ENCODE measurements at places on chromosomes 5 and 9. TPM values are rescaled to one million over a fixed set of nuclear protein-coding genes. Genes with fewer than 3 reads are reported as not detected.

DNA sequence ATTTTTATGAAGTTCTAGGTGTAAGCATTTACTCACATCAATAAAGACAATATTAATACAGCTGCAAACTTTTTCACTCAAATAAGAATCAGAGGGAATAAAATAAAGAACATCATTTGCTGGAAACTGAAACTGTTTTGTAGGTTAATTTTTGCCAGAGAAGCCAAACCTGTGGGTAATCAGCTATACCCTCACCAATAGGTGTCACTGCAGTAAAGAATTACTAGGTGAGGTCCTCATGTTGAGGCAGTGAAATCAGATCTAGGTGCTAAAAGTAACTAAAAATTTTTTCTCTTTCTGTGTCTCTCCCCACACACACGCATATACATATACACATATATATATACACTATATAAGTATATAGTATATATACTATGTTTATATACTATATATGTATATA lies 1016.3 kb upstream of the SEMA6A start:
- DNase-seq: peak; percentile 64

DNA sequence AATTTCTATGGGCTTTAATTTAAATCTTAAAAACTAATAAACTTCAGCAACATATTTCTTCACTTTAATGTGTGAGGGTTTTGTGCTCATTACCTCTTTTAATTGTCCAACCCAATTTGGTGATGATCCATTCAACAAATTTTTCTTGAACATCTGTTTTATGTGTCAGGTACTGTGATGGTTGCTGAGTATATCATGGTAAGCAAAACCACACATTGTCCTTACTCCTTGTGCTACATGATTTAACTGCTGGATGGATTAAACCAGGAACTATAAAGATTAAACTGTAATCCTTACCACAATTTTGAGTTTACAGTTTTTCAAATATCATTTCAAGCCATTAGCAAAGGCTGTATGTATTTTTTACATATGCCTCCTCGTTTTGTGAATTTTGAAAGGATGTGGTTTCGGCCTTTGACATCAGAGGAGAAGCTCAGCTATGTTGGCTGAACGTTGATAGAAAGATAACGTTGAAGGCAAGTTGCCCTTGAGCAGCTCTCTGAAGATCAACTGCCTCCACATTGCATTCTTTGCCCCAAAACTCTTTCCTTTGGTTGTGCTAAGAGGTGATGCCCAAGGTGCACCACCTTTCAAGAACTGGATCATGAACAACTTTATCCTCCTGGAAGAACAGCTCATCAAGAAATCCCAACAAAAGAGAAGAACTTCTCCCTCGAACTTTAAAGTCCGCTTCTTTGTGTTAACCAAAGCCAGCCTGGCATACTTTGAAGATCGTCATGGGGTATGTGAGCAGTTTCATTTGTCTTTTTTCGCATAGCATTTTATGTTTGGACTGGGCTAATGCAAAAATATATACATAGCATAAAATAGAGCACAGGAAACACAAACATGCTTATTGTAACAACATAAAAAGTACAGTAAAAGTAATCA lies at the start of gene ITK:
Gene ITK (plus strand): TSS at position 467 of the 891 bp plus-strand sequence. CDS start 138 bp downstream, at position 605.
- no peak for DNase-seq

DNA sequence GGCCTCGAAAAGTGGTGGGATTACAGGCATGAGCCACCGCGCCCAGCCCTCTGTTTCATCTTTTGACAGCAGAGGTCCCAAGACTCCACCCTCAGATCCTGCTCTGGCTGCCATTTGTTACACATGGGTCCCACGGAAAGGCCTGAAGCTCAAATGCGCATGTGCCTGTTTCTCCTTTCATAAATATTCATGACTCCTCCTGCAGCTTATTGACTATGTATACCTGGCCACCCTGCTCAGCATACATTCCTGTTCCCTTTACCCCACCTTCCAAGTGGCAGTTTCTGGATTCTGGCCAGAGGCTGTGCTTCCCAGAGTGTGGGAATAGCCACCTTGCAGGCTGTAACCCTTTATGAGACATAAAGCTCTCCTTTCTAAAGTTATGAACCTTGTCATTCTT lies 46.5 kb downstream of the AUH start:
- peak; percentile 61 for DNase-seq

- DNase-seq: no peak
Measured at GRCh38 chr9:133993635-133994253, 1.6 kb upstream of the VAV2 start.

DNA sequence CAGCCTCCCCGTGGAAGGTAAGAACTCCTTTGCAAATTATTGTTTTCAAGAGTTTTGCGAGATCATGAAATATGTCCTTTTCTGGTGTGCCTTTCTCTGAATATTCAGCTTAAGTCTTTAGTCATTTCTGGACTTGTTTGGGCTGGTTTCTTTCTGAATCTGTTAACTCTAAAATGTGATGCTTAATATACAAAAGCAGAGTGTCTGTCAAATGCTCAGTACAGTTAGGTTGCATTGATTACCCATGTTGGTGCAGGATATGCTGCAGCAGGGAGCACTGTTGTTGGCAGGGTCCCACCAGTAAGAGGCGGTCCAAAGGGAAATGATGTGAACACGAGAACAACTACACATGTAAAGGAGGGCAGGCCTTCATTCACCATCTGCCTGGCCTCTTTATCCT lies 47.7 kb downstream of the SPTAN1 start:
- no peak for DNase-seq

DNA sequence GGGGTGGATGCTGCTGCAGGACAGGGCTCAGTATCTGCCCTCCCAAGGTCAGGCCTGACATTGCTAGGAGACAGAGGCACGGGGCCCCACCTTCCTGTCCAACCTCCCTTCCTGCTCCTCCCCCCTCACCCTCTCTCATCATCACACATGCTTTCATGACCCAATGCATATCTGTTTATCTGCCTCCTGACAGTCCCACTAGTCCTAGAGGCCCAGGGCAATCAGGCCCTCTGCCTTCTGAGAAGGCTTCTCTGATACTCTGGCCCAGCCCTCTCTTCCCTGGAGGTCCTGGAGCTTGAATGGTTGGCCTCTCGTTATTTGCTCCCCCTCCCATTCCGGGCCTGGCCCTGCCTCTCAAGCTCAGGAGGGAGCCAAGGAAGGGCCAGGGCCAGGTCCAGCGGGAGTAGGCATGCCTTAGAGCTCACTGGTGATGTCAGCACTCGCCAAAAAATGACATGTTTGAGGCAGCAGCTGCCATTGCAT lies 90.6 kb upstream of the SAP30L start:
- peak; percentile 33 for DNase-seq

GRCh38 chr5:2391021-2391420 lies 360.5 kb downstream of the IRX2 start:
- DNase-seq: no peak

- DNase-seq: peak; percentile 98
Measured at GRCh38 chr5:72107131-72107900, at the start of gene MAP1B. MAP1B (plus strand) TSS chr5:72107475; CDS start chr5:72107532, 57 bp downstream.

- no peak for DNase-seq
Measured at GRCh38 chr5:180643191-180643851, 6.1 kb downstream of the FLT4 start.

GRCh38 chr5:78779262-78779661 lies 130.7 kb upstream of the LHFPL2 start:
- DNase-seq: no peak

GRCh38 chr9:133729617-133730281 lies 8.4 kb downstream of the SARDH start:
- no peak for DNase-seq

DNA sequence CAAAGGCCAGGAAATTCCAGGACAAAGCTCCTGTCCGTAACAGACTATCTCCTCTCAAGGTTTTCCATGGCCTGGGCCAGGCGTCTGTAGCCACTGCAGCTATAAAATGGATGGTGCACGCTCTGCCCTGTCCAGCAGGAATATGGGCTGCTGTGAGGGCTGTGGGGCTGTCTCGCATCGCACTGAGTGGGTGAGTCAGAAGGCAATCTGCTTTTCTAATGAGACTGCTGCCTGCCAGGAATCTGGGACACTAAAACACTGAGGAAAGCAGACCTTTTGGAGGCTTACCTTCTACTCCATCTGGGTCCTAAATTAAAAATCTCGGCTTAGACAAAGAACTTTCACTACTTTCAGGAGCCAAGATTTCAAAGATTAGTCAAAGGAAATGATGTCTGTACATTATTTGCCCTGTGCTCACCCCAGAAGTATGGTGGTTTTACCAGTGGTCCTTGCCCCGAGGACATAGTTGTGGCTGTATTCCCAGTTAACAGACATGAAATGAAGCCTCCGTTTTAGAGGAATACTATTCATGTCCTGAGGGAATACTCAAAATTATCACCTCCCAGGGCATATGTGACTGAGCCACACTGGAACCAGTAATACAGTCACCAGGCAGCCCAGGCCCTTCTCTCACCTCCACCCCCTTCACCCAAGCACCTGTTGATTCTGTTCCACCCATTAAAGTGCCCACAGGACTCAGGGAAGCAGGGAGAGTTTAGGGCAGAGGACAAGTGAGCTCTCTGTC lies 56.4 kb downstream of the PFDN1 start:
- no peak for DNase-seq

GRCh38 chr9:126521089-126521488 lies 92.6 kb upstream of the LMX1B start:
- DNase-seq: no peak

GRCh38 chr5:95619096-95619495 lies 791 bp upstream of the GPR150 start:
- no peak for DNase-seq

DNA sequence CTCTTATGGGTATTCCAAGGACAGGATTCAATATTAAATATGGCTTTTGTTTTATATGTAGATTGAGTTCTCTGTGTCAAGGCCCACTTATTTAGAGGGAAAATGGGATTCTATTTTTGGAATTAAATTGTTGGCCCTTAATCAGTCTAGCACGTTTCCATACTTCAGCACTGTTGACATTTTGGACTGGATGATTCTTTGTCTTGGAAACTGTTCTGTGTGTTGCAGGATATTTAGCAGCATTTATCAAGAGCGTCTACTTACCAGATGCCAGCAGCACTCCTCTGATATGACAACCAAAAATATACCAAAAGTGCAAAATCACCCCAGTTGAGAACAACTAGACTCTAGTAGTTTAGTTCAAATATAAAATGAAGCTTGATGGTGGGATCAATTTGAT lies 1027.0 kb upstream of the COX7C start:
- no peak for DNase-seq

- no peak for DNase-seq
Measured at GRCh38 chr9:88957526-88957925, 33.7 kb upstream of the S1PR3 start.

GRCh38 chr5:116466727-116467464 lies 107.7 kb downstream of the SEMA6A start:
- no peak for DNase-seq

DNA sequence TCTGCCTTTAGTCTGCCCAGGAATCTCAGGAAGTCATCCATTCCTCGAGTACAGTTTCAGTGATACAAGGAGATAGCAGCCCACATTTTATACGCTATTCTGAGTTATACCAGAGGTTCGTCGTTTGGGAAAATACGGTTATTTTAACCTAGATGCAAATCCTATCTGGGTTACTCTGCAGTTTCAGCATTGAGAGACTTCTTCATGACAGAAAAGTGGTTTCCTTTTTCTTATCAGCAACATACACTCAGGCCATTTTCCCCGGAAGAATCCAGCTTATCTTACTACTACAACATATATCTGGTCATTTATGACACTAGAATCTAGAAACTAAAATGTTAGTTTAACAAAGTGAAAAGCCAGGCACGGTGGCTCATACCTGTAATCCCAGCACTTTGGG lies 83.4 kb upstream of the IQGAP2 start:
- no peak for DNase-seq

- no peak for DNase-seq
Measured at GRCh38 chr5:113379936-113380806, 54.6 kb downstream of the TSSK1B start.

GRCh38 chr9:83466877-83467276 lies 71.3 kb downstream of the FRMD3 start:
- DNase-seq: no peak

DNA sequence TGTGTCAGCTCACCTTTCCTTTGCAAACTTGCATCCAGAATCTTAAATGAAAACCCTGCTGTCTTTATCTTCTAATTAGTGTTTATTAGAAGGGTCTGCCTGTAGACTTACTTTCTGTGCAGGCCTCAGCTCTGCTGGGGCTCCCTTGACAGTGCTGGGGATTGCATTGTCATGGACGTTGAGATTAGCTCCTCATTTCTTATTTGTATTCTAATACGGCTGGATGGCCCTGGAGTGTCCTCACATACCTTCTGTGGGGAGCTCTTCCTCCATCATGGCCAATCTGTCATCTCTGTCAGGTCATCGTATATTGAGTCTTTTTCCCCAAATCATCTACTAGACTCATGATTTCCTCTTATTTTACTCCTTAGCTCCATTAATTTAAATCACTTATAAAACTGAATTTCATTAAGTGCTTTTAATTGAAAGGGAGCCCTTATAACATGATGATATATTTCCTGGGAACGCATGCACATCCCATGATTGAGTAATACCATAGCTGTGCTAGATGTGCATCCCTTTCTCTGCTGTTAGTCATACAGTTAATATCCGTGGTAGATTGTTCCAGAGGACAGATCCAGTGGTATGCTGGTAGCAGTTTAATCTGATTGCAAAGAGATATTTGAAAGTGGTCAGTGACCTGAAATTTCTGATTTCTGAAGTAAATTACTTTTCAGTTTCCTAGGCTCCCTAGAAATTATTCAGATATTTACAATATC lies 61.6 kb downstream of the ICE1 start:
- peak; percentile 30 for DNase-seq

- DNase-seq: no peak
Measured at GRCh38 chr5:9226016-9226536, 319.8 kb downstream of the SEMA5A start.

DNA sequence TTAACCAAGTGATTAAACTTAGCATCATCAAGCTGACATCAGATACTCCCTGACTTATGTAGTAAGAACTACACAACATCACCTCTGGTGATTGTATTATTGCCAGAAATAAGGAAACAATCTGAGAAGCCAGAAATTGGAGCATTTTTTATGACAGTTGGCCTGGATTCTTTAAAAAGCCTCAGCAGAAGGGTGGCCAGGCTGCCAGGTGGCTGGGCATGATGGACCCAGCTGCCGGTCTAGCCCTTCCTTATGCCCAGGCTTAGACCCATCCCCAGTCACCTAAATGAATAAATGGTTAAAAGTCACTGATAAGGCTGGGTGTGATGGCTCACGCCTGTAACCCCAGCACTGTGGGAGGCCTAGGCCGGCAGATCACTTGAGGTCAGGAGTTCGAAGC lies 12.8 kb downstream of the OR1K1 start:
- DNase-seq: no peak

GRCh38 chr5:126695091-126695490 lies 81.8 kb upstream of the LMNB1 start:
- DNase-seq: no peak

GRCh38 chr5:71582945-71583584 lies 4.1 kb upstream of the MCCC2 start:
- DNase-seq: no peak

The ADGRD2 gene
- 0.45 TPM for total RNA-seq

The NEUROG1 gene
- total RNA-seq: not detected

The F2R gene
- 20.3 TPM for total RNA-seq

The FCN2 gene
- not detected for total RNA-seq

The NR2F1 gene
- not detected for total RNA-seq

The DIMT1 gene
- 37.9 TPM for total RNA-seq

The POLE3 gene
- 39.2 TPM for total RNA-seq

The SAXO1 gene
- not detected for total RNA-seq

The SLC46A2 gene
- total RNA-seq: not detected

The NADK2 gene
- total RNA-seq: 11.8 TPM

The CCDC192 gene
- 1.3 TPM for total RNA-seq

The PTPRD gene
- total RNA-seq: 58.0 TPM

The PRUNE2 gene
- total RNA-seq: 26.5 TPM
